ENCODE measurements at places on chromosomes 6 and 20. TPM values are rescaled to one million over a fixed set of nuclear protein-coding genes. Genes with fewer than 3 reads are reported as not detected.
A peak's percentile ranks its signal among the peaks of the same experiment; 100 is the strongest.

DNA sequence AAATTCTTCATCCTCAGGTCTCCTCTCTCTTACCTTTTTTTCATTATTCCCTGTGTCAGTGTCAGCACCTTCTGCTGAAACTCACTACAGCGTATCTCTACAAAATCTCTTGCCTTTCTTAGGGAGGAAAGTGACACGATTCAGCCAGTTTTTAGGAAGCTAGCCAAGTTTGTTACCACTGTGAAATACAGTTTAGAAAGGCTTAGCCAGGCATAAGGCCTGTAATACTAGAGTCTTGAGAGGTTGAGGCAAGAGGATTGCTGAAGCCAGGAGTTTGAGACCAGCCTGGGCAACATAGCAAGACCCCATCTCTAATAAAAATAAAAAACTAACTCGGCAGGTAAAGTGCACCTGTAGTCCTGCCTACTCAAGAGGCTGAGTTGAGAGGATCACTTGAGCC lies 16.7 kb downstream of the TAB2 start:
- no peaks in the 10 kb centered on the region for H3K36me3 ChIP-seq
- no peaks in the 10 kb centered on the region for H3K27me3 ChIP-seq
- H3K27ac ChIP-seq: peak overlapping the region; percentile 65
- DNase-seq: no peak
- H3K4me3 ChIP-seq: no peak overlapping the region
- peaks cover 42% of the 10 kb centered on the region for H3K4me1 ChIP-seq

- no peak overlapping the region for H3K27ac ChIP-seq
- no peaks in the 10 kb centered on the region for H3K36me3 ChIP-seq
- H3K4me1 ChIP-seq: no peaks in the 10 kb centered on the region
- H3K27me3 ChIP-seq: no peaks in the 10 kb centered on the region
- no peak for DNase-seq
These were observed 35.0 kb downstream of the BPIFB1 start for GRCh38 chr20:33318096-33318429.

- no peaks in the 10 kb centered on the region for H3K4me1 ChIP-seq
- no peak for DNase-seq
- H3K27me3 ChIP-seq: no peaks in the 10 kb centered on the region
- H3K4me3 ChIP-seq: no peak overlapping the region
These were observed 9.7 kb downstream of the EMILIN3 start for GRCh38 chr20:41356951-41357350.

The ARFGEF2 gene
- total RNA-seq: 37.0 TPM

DNA sequence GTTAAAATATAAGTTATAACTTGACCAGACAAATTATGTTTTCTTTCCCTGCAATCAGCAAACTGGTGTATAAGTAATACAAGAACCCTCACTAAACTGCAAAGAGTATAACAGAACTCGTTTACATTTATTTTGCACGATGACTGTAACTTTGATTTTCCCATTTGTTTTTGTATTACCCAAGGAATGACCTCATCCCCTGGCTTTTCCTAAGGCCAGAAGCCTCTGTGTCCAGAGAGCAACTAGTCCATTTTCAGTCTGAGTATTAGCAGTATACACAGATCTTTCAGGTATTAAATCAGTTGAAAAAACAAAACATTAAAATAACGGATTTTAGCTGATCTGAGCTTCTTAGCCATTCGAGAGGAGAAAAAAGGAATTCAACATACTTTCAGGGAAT lies 17.2 kb downstream of the COL19A1 start:
- H3K36me3 ChIP-seq: no peaks in the 10 kb centered on the region
- no peak overlapping the region for H3K4me3 ChIP-seq
- no peaks in the 10 kb centered on the region for H3K4me1 ChIP-seq
- no peak for DNase-seq
- no peaks in the 10 kb centered on the region for H3K27me3 ChIP-seq
- H3K27ac ChIP-seq: no peak overlapping the region

The C20orf204 gene
- not detected for total RNA-seq

DNA sequence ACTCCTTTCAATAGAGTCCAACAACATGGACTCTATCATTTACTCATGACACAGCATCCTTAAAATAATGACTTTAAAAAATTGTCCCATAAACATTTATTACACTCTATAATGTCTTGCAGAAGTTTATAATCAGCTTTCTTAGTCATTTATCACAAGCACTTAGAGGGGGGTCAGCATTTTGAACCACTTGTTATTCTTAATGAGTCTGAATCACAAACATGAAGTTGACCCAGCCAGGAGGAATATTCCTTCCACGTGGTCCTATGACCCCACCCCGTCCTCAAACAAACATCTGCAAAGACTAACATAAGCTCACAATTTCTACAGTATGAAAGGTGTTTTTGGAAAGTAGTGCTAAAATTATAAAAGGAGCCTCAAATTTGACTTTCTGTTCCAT lies 91.1 kb downstream of the MTFR2 start:
- H3K4me1 ChIP-seq: peaks cover 6% of the 10 kb centered on the region
- H3K36me3 ChIP-seq: no peaks in the 10 kb centered on the region
- no peak for DNase-seq
- H3K27me3 ChIP-seq: no peaks in the 10 kb centered on the region

- no peak overlapping the region for H3K27ac ChIP-seq
- H3K27me3 ChIP-seq: no peaks in the 10 kb centered on the region
- H3K4me3 ChIP-seq: no peak overlapping the region
- peaks cover 31% of the 10 kb centered on the region for H3K36me3 ChIP-seq
- H3K4me1 ChIP-seq: peaks cover 11% of the 10 kb centered on the region
These were observed 13.9 kb downstream of the TNFAIP3 start for GRCh38 chr6:137880746-137881521.

DNA sequence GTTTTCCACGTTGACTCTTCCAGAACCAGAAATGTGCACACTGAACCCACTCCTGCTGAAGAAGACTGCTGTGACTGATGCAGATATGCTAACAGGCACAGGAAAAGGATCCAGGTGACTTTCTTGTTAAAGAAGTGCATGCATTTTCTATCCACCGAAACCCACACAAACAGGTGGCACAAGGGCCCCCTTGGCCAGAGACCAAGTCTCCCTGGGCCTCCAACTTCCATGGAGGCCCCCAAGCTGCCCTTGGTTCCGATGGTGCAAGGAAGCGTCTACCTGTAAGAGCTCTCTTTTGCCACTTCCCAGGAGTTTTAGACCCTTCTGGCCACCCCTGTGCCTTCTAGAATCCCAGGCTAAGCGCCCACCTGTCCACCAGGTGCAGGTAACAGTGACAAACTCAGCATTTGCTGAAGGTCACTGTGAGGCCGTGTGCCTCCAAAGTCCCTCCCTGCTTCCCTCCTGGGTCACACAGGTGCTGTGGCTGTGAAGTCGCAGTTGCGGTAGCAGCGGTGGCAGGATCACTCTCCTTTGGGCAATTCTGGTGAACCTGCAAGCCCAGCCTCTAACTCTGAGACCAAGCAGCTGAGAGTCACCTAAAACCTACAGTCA lies 134.8 kb downstream of the PXDC1 start:
- no peaks in the 10 kb centered on the region for H3K36me3 ChIP-seq
- peaks cover 8% of the 10 kb centered on the region for H3K4me1 ChIP-seq
- no peaks in the 10 kb centered on the region for H3K27me3 ChIP-seq
- no peak overlapping the region for H3K27ac ChIP-seq

GRCh38 chr6:139369568-139370282 lies 4.7 kb downstream of the CITED2 start:
- no peaks in the 10 kb centered on the region for H3K27me3 ChIP-seq
- peaks cover 8% of the 10 kb centered on the region for H3K4me1 ChIP-seq
- peak overlapping the region; percentile 90 for H3K4me3 ChIP-seq
- H3K36me3 ChIP-seq: no peaks in the 10 kb centered on the region
- DNase-seq: no peak
- H3K27ac ChIP-seq: peak overlapping the region; percentile 45

GRCh38 chr20:44211177-44212039 lies 837 bp upstream of the OSER1 start:
- H3K4me1 ChIP-seq: peaks cover 56% of the 10 kb centered on the region
- H3K36me3 ChIP-seq: peaks cover 10% of the 10 kb centered on the region
- peak overlapping the region; percentile 86 for H3K4me3 ChIP-seq
- DNase-seq: no peak
- peak overlapping the region; percentile 99 for H3K27ac ChIP-seq

- H3K4me1 ChIP-seq: no peaks in the 10 kb centered on the region
- no peak overlapping the region for H3K27ac ChIP-seq
- H3K36me3 ChIP-seq: no peaks in the 10 kb centered on the region
- H3K27me3 ChIP-seq: no peaks in the 10 kb centered on the region
- no peak overlapping the region for H3K4me3 ChIP-seq
These were observed 284.5 kb downstream of the TRDN start for GRCh38 chr6:123352279-123352678.

The TMEM181 gene
- 10.5 TPM for total RNA-seq

The SPATA25 gene
- total RNA-seq: 1.3 TPM

GRCh38 chr20:62001178-62001715 lies 64.4 kb downstream of the TAF4 start:
- H3K27me3 ChIP-seq: no peaks in the 10 kb centered on the region
- H3K4me1 ChIP-seq: no peaks in the 10 kb centered on the region
- DNase-seq: no peak
- H3K4me3 ChIP-seq: no peak overlapping the region

The CABLES2 gene
- total RNA-seq: 2.1 TPM

GRCh38 chr6:113147544-113147943 lies 709.6 kb upstream of the MARCKS start:
- DNase-seq: no peak
- H3K27ac ChIP-seq: no peak overlapping the region
- no peaks in the 10 kb centered on the region for H3K4me1 ChIP-seq
- H3K27me3 ChIP-seq: no peaks in the 10 kb centered on the region

DNA sequence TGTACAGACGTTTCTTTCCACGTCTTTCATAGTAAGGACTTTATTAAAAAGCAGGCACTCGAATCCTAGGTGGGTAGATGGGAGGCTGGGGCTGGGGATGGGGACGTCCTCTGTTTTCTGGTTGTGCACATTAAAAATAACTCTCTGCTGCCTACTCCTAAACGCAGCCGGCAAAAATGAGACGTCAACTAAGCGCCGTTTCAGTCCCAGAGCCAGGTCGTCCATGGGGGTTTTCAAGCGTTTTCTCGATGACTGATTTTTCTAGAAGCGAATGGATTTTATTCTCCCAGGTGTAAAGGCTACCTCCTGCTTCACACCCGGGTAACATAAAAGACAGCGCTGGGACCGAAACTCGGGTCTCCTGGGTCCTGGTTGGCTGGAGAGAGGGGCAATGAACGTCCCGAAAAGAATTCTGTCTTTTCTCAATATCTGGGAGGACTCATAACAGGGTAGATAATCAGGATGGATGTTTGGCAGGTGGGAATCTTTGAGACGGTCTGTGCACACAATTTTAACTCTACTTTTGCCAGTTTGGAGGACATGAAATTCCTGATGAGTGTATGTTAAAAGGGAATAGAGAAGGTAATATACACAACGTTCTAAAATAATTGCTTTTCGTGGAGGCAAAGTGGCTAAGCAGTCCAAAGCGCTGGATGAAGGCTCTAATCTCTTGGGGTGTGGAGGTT lies 25.2 kb downstream of the GPX6 start:
- no peaks in the 10 kb centered on the region for H3K36me3 ChIP-seq
- H3K27me3 ChIP-seq: no peaks in the 10 kb centered on the region
- no peaks in the 10 kb centered on the region for H3K4me1 ChIP-seq
- H3K27ac ChIP-seq: peak overlapping the region; percentile 57

The PCK1 gene
- total RNA-seq: 1.4 TPM

The LAMA2 gene
- 29.6 TPM for total RNA-seq

DNA sequence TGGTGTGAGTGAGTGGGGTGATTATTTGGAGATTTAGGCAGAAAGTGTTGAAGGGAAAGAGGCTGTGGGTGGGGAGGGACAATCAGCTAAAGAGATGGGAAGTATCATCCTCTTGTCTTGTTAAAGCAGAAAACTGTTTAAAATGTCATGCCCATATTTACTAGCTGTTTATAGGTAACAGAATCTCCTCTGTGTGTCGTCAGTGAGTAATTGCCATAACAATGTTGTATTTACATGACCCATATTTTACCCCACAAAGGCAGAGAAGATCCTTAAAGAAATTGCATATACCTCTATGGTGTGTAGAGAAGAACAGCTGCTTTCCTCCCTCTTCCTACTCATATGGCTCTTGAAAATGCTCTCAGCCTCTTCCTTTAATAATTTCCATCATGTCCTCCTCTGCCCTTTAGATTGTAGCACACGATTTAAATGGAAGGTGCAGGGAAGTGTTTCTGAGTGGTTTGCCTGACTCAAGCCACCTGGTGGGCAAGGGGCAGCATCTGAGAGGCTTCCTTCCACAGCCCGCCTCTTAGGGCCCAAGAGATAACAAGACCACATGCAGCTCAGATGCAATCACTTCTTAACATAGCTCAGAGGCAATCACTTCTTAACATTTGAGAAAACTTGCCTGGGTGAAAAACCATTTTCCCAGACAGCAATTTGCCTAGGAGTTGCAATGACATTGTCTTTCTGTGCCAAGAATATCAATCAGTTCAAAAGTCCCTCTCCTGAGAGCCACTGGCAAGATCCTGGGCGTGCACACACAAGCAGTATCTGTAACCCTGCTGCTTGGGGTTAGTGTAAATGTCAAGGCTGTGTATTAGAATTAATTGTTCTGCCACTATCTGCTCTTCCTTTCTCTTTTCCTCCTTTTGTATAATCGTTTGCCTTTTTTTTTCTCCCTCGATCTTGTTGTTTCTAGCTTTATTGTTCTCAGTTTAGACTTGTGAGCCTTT lies 44.1 kb upstream of the EDN1 start:
- DNase-seq: no peak
- no peaks in the 10 kb centered on the region for H3K4me1 ChIP-seq
- no peak overlapping the region for H3K27ac ChIP-seq
- no peaks in the 10 kb centered on the region for H3K27me3 ChIP-seq
- H3K36me3 ChIP-seq: no peaks in the 10 kb centered on the region

DNA sequence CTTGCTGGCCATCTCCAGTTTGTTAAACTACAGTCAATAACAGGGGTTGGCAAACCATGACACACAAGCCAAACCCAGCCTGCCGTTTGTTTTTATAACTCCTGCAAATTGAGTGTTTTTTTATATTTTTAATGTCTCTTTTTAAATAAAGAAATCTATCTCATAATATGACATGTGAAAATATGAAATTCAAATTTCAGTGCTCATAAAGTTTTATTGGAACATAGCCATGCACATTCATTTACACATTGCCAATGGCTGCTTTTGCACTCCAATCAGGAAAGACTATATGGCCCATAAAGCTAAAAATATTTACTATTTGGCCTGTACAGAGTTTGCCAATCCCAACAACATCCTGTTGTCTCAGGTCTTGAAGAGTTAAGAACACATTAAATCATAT lies 129.0 kb upstream of the SRSF6 start:
- H3K27ac ChIP-seq: no peak overlapping the region
- H3K27me3 ChIP-seq: no peaks in the 10 kb centered on the region
- no peak for DNase-seq
- no peaks in the 10 kb centered on the region for H3K36me3 ChIP-seq
- no peaks in the 10 kb centered on the region for H3K4me1 ChIP-seq

The MYL9 gene
- 41.9 TPM for total RNA-seq
